Aortic smooth muscle cell (primary cell): ENCODE measurements at places on chromosomes 7 and 10. TPM values are rescaled to one million over a fixed set of nuclear protein-coding genes. Genes with fewer than 3 reads are reported as not detected.

Gene IKZF1
- total RNA-seq: not detected in 2 replicates

Gene GBX1
- total RNA-seq: not detected in 2 replicates

Gene MYL10
- not detected in 2 replicates for total RNA-seq

Gene NPC1L1
- not detected in 2 replicates for total RNA-seq

Gene VSIR
- 16.2 and 19.6 TPM in 2 replicates for total RNA-seq

Gene TSPAN13
- total RNA-seq: 1.6 and 1.8 TPM in 2 replicates

Gene SCD
- 95.6 and 220 TPM in 2 replicates for total RNA-seq

Gene ADD3
- 711 and 791 TPM in 2 replicates for total RNA-seq

Gene PRKG1
- total RNA-seq: 23.8 and 48.3 TPM in 2 replicates

Gene UPK3BL2
- 2.8 and 5.2 TPM in 2 replicates for total RNA-seq

Gene NPSR1
- total RNA-seq: not detected in 2 replicates

Gene AGMO
- 0.93 and 1.6 TPM in 2 replicates for total RNA-seq

Gene DRGX
- total RNA-seq: not detected in 2 replicates

Gene PDGFA
- total RNA-seq: 163 and 171 TPM in 2 replicates

Gene CADPS2
- 21.7 TPM in 2 replicates for total RNA-seq

Gene SMKR1
- total RNA-seq: not detected in 2 replicates

Gene CLDN12
- 35.5 and 40.7 TPM in 2 replicates for total RNA-seq

Gene RFC2
- total RNA-seq: 18.9 and 28.7 TPM in 2 replicates

Gene INSYN2A
- total RNA-seq: 0.06 TPM in 1 of 2 replicates, not detected in the other
